ENCODE measurements at places on chromosomes 3 and 15.

DNA sequence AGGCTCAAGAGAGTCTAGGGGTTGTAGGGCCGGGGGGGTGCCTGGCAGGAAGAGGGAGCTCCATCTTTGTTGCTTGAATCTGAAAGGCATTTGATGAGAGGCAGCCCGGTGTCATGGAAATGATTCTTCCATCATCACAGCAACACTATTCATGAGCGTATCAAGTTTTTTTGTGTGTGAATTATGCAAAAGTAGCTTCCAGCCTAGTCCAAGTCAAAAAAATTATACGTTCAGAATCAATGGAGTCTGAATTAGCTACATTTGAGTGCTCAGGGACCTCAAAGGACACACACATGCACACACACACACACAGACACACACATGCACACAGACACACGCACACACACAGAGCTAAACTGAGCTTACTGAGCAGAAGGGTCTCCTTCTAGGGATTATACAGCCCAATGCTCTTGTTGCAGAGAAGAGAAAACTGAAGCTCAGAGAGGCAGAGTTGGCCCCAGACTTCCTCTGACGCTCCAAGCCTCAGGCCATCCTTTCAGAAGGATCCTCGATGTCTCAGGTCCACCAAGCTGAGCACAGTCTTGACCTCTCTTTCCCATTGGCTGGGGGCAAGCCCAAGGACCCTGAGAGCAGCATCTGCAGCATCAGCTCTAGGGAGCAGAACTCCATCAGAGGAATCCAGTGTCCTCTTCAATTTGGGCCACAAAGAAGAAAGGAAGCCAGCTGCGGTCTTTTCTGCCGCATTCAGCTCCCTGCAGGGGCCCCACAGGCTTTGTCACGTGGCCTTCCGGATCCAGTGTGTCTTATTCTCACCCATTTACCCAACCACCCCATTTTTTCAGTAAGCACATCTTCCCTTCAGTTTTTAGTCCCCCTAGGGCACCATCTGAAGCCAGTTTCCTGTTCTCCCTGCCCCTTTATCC, 228.0 kb downstream of the UACA start:
- DNase-seq, result peak; percentile 83

DNA sequence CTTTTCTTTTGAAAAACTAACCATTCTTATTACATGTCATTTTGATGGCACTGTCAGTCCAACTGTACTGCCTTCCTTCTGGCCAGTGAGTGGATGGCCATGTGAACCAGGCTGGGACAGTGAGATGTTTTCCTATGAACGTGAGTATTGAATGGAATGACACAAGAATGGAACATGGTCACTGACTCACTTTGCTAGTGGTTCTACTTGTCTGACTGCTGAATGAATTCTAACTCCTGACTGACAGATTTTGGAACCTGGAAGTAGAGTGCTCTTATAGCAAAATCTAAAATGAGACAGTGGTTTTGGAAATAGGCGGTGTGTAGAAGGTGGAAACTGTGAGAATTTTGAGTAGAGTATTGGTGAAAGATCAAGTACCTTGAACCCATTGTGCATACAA, 606.9 kb upstream of the KCNMB2 start:
- no peak for DNase-seq

DNA sequence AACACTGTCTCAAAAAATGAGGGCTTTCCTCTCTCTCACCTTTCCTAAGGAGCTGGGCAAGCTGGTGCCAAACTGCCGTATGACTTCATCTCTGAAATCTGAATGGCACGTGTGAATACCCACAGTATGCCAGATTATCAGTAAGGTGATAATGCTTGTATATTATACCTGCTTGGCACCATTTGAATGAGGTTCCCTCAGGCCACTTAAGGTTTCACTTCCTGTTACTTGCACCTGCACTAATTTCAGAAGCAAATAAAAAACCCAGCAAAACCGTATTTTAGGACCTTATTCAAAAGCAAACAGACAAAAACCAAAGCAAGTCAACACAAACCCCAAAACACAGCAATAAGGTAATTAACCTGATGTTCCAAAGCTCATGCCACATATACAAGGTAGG, 19.7 kb downstream of the FOXP1 start:
- DNase-seq, result no peak

GRCh38 chr15:50953302-50953701, 44.8 kb downstream of the AP4E1 start:
- DNase-seq, result no peak

DNA sequence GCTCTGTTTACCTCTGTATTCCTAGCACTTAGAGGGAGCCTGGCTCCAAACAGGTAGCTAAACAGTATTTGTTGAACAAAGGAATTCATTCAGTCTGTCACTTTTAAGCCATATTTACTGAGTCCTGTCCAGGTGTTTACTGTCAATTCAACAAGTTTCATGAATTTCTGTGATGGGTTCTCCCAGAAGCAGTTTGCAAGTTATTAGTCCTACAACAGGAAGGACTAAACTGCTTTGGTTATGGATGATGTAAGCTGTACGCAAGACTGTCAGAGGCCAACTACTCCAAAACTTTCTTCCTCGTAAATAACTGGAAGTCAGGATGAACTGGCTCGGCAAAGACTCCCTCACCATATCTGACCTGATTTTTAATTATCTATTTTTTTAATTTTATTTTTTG, 25.1 kb downstream of the STIMATE start:
- DNase-seq, result no peak

- no peak for DNase-seq
Observed at GRCh38 chr3:148079370-148079769, 618.3 kb upstream of the AGTR1 start.

Measured in SK-N-MC (cell line).